ENCODE measurements at places on chromosomes 2 and 18.

DNA sequence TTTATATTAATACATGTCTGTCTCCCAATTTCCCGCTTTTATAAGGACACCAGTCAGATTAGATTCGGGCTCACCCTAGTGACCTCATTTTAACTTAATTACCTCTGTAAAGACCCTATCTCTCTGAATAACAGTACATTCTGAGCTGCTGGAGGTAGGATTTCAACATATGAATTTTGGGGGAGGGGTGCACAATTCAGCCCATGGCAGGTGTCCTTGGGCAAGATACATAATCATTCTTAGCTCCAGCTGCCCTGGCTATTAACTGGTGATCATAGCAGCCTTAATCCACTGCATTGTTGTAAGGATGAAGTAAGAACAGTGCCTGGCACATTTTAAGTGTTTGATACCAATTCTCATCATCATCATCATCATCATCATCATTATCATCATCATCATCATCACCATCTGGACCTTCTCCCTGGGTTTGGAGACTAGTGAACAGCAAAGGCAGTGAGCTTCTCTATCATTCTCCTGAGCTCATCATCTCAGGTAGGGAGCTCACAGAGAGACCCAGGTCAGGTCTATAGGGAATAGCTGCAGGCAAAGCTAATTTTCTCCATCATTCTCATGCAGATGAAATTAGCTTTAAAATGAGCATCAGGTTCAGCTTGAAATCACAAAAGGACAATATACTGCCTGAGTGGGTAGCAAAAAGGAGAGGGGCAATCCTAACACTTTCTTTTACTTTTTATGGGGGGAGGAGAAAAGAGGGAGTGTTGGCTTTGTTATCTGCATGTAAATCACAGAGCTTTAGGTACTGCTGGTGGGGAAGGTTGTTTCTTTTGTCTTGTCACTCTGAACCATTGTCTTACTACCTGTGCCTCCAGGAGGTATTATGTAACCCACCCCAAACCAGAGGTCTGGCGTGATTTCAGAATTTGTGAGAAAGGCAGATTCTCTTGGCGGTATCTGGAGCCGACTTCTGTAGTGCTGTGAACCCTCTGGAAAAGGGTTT is 125.5 kb upstream of the SPRED2 start:
- DNase-seq: no peak

GRCh38 chr2:235270956-235271355 is 222.9 kb upstream of the AGAP1 start:
- no peak for DNase-seq

DNA sequence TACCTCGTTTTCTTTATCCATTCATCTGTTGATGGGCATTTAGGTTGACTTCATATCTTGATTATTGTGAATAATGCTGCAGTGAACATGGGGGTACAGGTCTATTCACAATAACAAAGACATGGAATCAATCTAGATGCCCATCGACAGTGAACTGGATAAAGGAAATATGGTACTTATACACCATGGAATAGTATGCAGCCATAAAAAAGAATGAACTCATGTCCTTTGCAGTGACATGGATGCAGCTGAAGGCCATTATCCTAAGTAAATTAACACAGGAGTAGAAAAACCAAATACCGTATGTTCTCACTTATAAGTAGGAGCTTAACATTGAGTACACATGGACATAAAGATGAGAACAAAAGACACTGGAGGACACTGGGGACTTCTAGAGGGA is 111.6 kb downstream of the LAMA3 start:
- DNase-seq: no peak

- no peak for DNase-seq
Observed at GRCh38 chr2:178284613-178285286, 90.4 kb downstream of the OSBPL6 start.

DNA sequence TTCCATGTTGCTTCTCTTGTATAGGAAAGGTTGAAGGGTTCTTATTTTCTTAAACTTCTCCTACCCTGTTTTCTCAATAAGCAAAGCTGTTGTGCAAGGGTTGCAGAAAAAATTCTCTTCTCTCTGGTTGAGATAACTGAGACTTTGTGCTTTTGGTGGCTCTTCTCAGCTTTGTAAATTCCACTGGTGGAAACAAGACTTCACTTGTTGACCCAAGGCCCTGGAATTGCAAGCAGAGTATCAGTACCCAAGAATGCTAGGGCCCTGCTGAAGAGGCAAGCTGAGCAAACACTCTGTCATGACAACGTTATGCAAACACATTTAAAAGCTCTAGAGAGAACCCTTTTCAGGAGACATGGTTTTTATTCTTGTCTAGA is 294.7 kb upstream of the EPAS1 start:
- DNase-seq: no peak

GRCh38 chr2:9757501-9758264 is 85.6 kb upstream of the TAF1B start:
- no peak for DNase-seq

DNA sequence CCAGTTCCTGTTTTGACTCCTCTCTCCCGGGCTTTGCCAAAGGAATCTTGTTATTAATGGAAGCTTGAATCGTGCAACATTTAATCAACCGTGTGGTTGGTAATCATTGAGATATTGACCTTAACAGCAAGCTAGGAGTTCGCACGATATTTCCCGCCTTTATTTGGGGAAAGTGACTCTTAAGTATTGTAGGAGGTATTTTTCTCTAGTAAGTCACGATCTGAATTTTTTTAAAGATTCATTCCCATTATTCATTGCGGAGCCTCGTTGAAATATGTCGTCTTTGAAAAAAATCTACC is 663 bp downstream of the NUP35 start:
- no peak for DNase-seq

DNA sequence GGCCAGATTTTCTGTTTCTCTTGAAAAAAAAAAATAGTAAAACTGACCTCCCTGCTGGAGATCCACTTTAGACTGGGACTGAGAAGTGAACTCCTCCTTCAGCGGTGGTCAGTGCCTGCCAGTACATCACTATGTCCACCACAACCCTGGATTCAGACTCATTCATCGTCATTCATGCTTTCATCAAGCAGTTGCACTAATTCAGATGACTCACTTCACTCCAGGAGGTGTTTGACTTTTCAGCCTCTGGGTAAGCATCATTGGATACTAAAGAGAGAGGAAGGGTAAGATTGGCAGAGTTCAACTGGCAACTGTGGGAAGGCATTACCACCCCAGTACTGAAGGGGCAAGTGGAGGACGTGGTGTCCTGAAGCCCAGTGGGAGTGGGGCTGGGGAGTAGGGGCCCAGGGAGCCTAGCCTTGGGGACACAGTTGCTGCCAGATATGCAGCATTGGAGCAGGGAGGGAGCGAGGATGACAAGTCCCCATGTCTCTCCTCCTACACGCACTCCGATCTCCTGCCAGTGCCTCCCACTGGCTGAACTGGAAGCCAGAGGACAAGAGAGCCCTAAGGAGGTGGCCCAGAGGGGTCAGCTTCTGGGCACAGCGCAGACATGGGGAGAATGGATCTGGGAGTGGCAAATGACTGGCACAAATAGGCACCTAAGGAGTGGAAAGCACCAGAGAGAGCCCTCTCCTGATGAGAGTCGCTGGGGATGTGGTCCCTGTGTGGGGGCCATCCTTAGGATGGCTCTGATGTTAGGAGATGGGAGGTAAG is 111.1 kb downstream of the TGFA start:
- no peak for DNase-seq

GRCh38 chr2:61158356-61158955 is 3.5 kb upstream of the C2orf74 start:
- DNase-seq: no peak

- peak; percentile 84 for DNase-seq
Observed at GRCh38 chr2:224946895-224947294, 95.4 kb downstream of the DOCK10 start.

DNA sequence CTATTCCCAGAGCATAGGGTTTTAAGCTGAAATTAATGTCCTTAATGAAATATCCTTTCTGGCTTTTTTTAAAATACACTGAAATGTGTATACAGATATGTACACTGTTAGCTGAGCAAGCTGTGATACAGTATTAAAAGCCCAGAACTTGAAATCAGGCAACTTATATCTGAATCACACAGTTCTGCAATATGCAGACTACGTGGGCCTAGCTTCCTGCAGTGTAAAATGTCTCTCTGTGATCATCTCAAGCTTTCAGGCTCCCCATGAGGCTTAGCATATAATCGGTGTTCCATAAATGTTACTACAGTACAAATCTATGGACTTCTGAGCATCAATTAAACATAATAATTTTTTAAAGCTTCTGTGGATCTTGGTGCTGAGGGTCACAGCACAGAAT is 8.2 kb downstream of the FBXO15 start:
- DNase-seq: no peak

- no peak for DNase-seq
Observed at GRCh38 chr2:9782197-9782719, 61.0 kb upstream of the TAF1B start.

DNA sequence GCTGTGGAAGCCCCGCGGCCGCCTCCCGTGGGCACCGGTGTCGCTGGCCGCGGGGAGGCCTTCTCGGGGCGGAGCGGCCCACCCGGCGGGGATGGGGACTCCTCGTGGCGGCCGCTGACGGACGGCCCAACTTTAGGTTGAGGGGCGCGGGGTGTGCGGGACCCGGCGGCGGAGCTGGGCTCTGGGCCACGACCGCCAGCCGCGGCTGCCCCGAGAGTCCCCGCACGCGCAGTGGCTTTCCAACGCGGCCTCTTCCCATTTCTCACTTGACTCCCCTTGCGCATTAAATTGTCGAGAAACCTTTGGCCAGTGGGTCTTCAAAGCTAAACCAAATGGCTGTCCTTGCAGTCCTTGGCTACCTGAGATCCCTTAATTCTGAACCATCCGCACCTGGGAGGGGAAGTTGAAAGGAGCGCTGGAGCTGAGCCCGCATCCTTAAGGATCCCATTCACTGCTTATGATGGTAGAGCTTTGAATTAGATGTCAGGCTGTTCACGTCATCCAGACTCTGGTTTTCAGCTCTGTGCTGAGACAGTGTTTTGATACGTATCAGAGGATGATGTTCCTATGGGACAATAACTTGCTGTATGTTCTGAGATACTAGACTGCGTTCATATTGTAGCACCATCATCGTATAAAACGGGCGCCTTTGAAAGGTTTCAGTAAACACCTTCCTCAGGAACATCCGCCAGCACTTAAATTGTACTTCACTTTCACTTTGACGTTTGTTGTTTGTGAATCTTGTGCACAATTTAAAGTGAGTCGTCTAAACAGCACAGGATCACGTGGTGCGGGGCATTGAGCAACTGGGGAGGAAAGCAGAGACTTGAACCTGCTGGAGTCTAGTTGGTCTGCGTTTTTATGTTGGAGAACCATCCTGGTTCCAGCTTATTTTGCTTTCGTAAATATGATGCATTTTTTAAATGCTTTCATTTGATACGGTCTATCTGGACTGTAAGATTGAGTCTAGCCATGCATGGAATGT is 874 bp downstream of the CLIP4 start:
- no peak for DNase-seq

All from NAMALWA (cell line).